ENCODE measurements at places on chromosomes 7 and 10. TPM values are rescaled to one million over a fixed set of nuclear protein-coding genes. Genes with fewer than 3 reads are reported as not detected.

Gene SPDYE1
- polyA plus RNA-seq = not detected

Gene ICA1
- 1.4 TPM for polyA plus RNA-seq

DNA sequence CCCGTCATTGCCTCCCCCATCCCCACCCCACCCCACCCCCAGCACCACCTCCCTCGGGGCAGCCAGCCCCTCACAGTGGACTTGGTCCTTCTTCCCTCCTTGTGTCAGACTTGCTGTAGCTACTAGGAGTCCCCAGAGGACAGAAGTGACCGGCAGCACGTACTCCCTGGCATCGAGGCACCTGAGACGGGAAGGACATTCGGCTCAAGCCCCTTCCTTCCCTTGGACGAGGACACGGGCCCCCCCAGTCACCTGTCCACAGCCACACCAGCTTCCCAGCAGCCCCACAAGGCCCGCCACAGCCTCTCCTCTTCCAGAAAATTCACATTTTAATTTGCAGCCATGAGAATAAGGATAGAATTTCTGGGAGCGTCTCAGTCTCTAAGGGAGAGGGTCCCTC lies 267.8 kb upstream of the SHH start:
- no peak for DNase-seq

DNA sequence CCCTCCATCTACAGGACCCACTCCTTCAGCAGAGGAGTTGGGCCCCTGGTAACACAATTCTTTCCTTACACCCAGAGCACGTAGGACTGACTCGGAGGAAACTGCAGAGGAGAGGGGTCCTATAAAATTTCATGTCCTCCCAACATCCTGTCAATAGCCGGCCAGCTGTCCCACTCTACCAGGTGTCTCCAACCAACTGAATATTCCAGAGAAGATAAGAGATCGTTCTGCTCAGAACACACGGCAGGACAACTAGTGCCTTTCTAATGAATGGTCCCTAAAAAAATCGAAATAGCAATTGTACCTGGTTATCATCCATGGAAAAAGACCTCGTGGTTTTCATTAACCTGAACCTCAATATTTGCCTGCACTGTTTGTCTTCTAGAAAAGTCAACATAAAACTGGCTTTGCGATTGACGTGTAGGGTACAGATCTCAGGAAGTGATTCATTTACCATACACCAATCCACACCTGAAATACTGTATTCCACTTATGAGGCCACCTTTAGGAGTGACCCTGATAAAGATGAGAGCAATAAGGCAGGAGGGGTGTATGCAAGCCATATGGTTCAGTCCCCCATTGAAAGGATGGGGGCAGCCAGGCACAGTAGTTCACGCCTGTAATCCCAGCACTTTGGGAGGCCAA lies 111.7 kb downstream of the PARP12 start:
- DNase-seq = no peak

GRCh38 chr7:55441774-55442522 lies 76.8 kb downstream of the LANCL2 start:
- no peak for DNase-seq

GRCh38 chr7:150904011-150904909 lies 51.9 kb downstream of the AOC1 start:
- no peak for DNase-seq

Gene CXCL12
- polyA plus RNA-seq = not detected

Gene ADARB2
- polyA plus RNA-seq = not detected

Gene SLC26A3
- not detected for polyA plus RNA-seq

DNA sequence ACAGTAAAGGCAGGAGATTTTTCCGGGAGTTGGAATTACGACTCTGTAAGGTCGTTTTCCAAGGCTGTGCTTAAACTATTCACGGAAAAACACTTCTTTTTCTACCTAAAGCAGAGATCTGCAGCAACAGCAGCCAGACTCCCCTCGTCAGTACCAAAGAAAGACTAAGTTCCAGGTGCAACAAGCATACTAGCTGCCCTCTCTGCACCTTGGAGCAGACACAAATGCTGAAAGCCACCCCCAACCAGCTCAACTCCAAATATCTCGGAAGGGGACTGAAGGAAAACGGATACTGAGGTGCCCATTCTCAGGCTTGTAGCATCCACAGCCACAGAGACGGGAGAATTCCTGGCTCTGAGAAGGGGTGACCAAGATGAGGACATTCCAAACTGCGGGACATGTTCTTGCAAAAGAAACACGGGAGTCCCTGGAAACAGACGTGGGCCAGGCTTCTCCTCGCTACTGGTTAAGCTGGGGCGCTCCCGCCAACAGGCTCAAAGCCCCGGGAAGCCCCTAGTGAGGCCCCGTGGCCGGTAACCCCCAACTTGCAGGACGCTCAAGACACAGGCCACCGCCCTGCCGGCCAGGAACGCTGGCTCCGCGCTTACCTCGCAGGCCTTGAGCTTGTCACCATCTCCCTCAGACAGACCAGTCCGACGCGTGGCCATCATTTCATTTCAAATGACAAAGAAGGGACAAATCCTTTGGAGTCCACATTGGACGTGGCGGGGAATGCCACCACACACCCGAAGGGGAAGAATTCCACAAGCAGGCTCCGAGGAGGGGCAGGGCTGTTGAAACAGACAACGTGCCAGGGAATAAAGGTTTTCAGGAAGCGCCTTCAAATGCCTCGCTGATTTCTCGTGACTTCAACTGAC lies 2.2 kb downstream of the ARHGAP21 start:
- DNase-seq = no peak

- no peak for DNase-seq
Observed at GRCh38 chr7:132677918-132678317, 101.6 kb upstream of the PLXNA4 start.

- no peak for DNase-seq
Observed at GRCh38 chr7:924541-925231, 29.8 kb downstream of the ADAP1 start.

DNA sequence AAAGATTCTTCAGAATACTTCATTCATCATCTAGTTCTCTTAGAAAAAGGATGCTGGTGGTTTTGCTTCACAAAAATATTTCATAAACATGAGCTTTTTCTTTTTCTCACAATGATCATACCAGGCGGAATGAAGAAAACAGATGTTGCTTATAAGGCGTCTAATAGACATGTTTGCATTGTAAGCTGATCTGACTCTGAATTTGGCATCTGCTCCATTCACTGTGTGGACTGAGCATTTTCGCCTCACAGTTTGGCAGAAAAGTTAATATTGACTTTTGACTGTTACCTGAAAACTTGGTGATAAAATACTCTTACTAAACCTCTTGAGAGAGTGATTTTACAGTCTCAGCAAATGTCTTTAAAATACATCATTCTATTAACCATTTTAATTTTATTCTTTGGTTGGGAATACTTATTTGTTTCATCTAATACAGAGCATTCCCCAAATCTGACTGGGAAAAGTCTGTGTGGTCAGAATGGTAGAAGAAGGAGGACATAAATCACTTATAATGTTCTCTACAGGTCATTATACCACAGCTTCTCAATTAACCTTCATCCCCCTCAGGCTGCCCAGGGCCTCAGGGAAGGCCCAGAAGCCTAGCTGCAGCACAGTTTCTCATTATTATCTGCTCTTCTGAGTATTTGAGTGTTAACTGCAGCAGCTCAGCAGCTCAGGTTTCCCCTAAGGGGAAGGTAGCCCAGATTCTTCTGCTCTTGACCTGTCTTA lies 121.6 kb upstream of the KAT6B start:
- no peak for DNase-seq

Gene OPN4
- not detected for polyA plus RNA-seq

DNA sequence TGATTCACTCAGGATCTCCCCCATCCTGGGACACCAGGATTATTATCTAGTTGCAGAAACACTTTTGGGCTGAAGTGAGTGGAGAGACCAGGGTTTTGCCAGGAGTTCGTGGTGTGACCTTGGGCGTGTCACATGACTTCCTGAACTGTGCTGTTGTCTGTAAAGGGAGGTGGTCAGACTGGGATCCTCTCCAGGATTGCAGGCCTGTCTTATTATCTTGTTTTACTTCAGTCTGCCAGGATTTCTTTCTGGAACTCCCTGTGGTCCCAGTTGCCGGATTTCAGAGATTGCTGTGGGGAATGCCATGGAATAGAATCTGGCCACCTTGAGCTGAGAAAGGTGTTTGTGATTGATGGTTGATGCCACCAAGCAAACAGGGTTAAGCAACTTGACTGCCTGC lies 35.8 kb downstream of the CRCP start:
- DNase-seq = no peak

Gene AVPI1
- 24.0 TPM for polyA plus RNA-seq

DNA sequence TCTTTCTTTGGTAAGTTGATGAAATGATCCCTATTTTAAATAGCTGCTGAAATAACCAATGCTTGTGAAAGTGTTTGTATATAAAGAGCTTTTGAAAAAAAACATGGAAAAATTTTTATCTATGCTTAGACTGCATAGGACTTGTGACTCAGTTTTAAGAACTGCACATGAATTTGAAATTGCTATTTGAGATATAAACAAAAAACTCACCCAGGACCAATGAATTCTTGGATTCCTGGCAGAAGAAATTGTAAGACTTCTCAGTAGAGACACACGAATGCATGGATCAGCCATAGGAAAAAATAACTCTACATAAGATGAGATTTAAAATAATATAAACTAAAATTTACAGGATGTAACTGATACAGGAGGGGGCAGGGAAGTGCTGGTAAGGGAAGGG lies 278.8 kb upstream of the SORCS1 start:
- no peak for DNase-seq

DNA sequence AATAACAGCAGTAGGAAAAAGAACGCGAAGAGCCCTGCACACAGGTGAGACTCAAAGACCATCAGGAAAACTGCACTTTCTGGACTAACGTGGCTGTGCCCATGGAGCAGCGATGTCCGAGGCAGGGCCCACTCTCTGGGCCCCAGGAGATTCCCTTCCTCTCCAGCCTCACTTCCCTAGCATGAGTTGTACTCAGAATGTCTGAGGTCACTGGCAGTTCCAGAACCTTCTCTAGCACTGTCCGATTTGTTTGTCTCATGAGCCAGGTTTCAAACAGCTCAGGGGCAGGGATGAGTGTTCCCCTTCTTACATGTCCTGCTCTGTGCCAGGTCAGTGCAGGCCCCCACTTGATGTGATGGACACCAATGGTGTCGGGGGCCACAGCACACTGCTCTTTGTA lies 484.2 kb downstream of the PTPRN2 start:
- no peak for DNase-seq

DNA sequence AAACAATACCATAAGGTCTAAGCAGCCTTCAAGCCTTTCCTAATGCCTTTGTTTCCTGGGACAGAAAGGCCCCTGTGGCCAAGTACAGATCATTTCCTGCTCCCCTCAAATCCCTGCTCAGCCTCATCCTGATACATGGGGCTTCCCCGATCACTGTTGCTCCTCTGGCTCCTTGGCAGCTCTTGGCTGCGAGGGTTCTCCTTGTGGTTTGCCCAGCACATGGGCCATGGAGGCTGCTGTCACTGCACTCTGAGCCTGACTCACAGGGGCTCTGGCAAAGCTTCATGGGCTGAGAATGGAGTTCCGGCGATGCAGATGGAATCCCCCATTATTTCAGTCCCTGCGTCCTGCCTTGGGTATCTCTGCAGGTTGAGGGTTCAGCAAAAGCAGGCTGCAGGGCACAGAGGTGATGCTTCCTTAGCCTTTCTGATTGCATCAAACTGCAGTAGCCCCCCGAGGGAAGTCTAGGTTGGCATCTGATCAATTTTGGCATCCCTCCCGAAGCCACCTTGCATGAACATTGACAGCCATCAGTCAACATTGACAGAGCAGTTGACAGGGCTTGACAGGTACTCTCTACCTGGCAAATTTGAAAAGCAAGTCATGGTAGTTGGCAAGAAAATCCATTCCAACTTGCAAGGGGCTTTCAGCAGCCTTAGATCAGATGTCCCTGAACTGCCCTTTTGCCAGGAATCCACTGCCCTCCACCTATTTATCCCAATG lies 168.6 kb downstream of the GFRA1 start:
- DNase-seq = no peak

DNA sequence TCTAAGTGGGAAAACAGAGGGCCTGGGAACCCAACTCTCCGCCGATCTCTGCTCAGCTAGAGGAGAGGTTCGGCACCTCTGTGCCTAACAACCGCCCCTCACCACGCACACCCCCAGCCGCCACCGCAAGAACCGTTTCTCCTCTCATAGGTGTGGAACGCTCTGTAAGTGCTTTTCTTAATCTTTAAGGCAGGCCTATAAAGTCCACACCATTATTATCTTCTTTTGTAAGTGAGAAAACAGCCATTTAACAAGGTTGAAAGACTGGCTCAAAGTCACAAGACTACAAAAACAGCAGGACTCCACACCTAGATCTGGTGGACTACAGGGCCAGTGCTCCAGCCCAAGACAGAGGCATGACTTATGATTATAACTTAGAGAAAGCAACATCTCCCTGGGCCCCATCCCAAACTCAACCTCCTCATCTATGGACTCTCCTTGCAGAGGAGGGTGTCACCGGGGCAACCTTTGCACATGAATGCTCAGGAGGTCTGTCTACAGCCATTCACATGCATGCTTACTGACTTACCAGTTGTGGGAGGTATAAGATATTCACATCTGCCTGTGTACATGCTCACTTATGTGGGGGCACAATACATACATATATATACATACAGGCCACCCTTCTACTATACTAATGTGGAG lies 7.9 kb upstream of the NKX2-3 start:
- no peak for DNase-seq

Gene IKZF1
- not detected for polyA plus RNA-seq

GRCh38 chr7:22997871-22998518 lies 15.9 kb downstream of the HYCC1 start:
- DNase-seq = peak; percentile 50

Gene ADIRF
- 96.5 TPM for polyA plus RNA-seq

- DNase-seq = no peak
Observed at GRCh38 chr10:58026036-58026435, 241.7 kb downstream of the IPMK start.

DNA sequence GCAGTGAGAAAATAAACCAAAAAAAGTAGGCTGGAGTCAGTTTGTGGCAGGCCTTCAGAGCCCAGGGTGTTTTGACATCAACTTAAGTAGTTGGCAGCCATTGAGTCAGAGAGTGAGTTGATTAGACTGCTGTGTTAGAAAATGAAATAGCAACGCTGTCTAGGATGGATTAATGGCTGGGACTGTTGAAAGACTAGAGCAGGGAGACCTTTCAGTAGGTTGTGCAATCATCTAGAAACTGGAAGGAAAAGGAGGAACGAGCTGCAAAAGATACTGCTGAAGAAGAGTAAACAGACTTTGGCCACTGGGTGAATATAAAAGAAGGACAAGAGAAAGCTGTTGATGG lies 28.6 kb upstream of the TRIL start:
- no peak for DNase-seq

- no peak for DNase-seq
Observed at GRCh38 chr10:99849536-99849935, 67.1 kb downstream of the ABCC2 start.

Measured in foreskin keratinocyte (primary cell).